NCI-H460 (cell line): ENCODE measurements at places on chromosomes 4 and X.
A peak's percentile ranks its signal among the peaks of the same experiment; 100 is the strongest.

DNA sequence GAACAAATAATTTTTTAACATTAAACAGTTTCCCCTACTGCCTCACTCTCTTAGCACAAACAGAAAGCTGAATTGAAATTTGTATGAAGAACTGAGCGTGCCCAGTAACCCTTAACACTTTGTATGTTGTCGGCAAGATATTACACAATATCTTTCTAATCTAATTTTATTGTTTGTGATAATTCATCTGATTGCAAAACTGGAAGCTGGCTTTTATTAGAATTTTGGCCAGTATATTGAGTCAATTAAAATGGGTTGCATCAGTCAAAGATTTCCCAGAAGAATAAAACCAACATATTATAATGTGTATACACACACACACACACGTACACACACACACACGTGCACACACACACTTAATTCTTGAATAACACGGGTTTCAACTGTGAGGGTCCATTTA, 2332.1 kb downstream of the PCDH7 start:
- no peak for DNase-seq

DNA sequence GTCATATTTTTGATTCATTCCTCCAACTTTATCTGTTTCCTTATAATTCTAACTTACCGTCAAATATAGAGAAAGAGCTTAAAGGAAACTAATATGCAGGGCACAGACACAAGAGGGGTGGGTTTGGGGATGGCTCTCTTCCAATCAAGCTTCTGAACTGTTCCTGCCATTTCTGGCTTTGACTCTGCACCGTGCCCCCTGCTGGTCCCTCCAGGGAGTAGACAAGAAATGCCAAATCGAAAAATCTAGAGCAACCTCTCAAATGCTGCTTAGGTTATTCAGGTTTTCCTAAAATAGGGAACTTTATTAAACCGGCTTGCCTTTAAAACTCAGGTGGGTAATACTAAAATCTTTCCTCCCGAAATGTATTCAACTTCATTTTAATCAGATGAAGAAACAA, 39.8 kb upstream of the VCX3A start:
- DNase-seq, result no peak

DNA sequence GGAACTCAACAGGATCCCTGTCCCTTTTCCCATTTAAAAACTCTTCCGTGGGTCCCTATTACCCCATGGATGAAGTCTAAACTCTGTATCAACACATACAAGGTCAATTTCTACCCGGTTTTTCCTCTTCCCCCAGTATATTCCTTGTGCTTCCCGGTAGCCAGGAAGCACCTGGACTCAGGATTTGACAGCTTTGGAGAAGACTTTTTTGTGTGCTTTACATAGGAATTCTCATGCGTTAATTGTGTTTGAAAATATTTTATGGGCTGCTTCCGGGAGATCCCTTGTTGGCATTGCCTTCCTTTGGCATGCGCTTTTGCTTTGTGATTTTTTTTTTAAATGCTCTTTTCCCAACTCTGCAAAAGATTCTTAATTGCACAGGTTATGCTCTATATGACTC, 7.2 kb downstream of the SMS start:
- DNase-seq, result no peak

GRCh38 chr4:15374656-15375055, 53.2 kb upstream of the C1QTNF7 start:
- no peak for DNase-seq

- DNase-seq, result no peak
These were observed 137.1 kb downstream of the NDST3 start for GRCh38 chr4:118171381-118171780.

DNA sequence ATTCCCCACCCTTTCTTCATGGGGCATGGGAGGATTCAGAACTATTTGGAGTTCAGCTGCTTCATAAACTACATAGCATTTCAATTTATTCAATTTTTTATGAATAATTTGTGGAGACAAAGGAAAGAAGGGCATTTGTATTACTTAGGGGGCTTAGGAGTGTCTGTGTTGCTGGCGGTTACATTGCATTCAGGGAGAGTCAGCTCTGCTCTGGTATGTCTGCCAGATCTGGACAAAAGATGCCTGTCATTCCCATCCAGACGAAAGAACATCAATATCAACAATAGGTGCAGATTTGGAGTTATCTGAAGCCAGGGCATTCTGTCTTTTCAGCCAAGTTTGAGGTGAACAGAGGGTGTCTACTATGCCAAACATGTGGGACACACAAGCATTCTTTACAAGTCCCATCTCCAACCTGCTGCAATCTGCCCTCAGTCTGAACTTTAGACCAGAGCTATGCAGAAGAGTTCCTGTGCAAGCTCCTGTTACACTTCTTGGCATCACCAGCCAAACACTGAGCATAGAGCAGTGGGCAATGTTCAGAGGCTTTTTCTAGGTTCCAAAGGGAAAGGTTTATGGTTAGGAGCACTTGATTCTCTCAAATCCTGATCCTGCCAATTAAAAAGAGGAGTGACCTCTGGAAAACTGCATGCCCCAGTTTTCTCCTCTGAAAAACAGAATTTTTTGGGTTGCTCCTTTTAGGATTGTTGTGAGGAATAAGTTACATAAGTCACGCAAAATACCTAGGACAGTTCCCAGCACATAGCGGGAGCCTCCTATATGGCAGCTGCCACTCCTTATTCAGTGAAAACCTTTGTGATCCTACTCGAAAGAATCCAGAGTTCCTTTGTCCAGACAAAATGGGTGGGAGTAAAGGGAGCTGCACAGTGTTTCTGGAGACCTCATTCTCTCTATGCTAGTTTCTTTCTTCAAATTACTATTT, 719.5 kb upstream of the SLIT2 start:
- DNase-seq, result no peak

- peak; percentile 63 for DNase-seq
These were observed 47.9 kb upstream of the RGN start for GRCh38 chrX:47030339-47030738.

DNA sequence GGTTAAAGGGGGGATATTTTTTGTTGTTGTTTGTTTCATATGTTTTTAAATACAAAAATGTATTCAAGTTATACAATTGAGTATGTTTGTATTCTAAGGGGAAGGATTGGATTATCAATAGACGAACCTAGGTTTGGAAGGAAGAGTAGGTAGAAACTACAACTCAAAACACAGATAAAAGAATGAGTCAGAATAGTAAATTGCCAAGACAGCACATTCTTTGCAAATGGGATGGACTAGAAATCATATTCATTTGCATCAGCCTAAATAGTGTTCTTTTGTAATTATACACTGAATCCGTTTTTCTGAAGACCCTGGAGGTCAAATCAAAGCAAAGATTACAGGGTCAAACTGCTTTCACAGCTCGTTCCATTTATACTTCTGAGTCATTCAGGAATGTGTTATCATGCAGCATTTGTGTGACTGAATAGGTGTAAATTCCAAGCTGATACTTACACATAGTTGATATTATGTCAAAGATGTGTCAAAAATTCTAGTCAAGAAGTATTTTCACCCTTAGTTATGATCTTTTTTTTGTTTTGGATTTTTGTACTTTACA, 273.3 kb upstream of the FAT4 start:
- DNase-seq, result no peak

GRCh38 chrX:150361070-150361776, 1.9 kb upstream of the MAMLD1 start:
- DNase-seq, result no peak

DNA sequence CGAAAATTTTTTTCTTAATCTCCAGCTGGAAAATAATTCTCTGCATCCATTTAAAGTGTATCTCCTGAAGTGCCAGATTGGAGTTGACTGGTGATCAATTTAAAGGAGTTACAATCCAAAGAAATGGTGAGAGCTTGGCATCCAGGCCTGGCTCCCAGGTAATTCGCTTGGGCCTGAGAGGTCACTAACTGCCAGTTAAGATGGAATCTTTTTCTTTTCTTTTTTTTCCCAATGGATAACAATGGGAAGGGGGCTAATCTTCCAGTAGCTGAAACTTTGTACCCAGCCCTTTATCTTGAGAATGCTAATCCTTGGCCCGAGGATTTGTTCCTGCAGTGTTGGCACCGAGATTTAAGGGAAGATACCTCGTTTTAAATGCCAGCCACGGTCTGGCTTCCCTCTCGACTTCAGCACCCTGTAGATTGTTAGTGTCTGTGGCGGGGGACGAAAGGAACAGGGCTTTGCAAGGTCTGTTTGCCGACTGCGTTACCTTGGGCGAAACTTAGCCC, 13.3 kb upstream of the PITX2 start:
- DNase-seq, result no peak

- DNase-seq, result no peak
These were observed 1849.7 kb downstream of the PCDH7 start for GRCh38 chr4:32569861-32570260.

- DNase-seq, result no peak
These were observed 5.1 kb downstream of the MECP2 start for GRCh38 chrX:154092371-154092770.
